CD4-positive, alpha-beta T cell treated with Interferon gamma for 1 hour (primary cell): ENCODE measurements at places on chromosomes 6 and 20.

GRCh38 chr6:36160147-36160760 is 29.9 kb downstream of the MAPK13 start:
- no peak for DNase-seq

DNA sequence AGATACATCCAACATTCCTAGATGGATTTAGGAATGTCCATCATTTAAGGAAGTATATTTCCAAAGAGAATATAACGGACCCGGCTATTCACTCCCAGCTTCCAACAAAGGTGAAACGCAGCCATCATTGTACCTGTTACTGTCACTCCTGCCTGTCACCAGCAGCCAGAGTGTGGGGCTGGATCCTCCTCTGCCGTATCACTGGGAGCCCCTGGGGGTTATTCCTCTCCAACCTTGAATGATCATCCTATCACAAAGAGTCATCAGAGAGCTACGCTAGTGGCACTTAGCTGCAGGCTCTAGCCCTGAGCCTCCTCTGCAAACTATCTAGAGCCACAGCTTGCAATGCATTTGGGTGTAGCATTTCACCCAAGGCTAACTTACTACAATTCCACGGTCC is 73.6 kb upstream of the NHSL1 start:
- DNase-seq = no peak

GRCh38 chr20:47586649-47587294 is 85.1 kb downstream of the NCOA3 start:
- no peak for DNase-seq

DNA sequence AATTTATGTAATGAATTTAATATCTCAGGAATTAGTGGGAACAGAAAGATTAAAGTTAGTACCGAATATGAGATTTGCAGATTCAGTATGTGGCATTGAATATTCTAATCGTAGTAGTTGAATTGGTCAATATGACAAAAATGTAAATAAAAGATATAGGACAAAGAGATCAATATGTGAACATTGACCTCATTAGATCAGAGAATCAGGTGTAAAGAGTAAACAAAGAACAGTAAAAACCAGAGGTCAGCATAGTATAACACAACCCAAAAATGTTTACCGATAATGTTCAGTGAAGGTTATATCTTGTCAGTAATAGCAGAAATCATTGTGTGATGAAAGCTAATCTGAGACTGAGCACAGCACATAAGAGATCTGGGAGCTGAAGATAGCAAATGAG is 152.0 kb downstream of the FAM83B start:
- no peak for DNase-seq

DNA sequence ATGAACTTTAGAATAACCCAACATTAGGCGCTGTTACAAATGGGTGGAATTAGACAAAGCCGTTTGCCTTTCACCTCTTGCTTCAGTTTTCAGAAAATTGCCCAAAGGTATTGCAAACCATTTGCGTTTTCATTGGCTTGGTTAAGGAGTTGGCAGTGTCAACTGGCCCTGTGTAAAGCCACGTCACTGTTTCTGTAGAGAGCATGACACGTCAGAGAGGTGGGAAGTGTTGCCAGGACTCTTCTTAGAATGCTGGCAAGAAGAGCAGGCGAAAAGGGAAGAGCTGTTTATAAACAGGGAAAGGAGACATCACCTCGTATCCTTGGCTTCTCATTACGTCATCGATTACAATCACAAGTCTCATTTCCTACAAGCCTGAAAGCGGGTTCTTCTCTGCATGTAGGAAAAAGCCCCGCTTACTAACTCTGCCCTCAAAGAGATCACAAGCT is 4.2 kb upstream of the IRF4 start:
- DNase-seq = no peak

GRCh38 chr6:8738951-8739350 is 303.6 kb upstream of the SLC35B3 start:
- no peak for DNase-seq

DNA sequence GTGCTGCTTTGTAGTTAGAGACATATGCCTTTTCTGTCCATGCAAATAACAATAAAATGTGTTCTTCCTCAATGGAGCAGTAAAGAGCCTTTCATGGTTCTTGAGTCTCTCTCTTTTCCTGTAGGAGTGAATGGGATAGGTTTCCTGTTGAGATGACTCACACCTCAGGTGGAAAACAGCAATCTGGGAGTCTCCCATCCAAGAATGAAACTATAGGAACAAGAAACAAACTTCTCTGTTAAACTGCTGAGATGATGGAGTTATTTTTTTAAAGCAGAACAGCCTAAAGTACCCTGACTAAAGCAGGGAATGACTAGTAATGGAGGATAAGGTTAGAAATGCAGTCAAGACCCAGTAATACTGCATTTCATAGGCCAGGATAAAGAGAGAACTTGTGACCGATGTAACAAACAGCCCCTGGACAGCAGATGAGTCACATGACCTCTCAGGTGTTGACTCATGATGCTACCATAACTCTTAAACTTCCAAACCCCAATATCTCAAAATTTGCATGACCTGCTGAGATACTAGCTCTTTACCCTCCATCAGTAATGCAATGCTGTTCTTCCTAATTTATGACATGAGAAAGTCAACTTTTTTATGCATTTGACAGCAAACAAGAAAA is 548.9 kb downstream of the CBLN4 start:
- DNase-seq = no peak

GRCh38 chr20:49447364-49447763 is 35.1 kb downstream of the KCNB1 start:
- no peak for DNase-seq

DNA sequence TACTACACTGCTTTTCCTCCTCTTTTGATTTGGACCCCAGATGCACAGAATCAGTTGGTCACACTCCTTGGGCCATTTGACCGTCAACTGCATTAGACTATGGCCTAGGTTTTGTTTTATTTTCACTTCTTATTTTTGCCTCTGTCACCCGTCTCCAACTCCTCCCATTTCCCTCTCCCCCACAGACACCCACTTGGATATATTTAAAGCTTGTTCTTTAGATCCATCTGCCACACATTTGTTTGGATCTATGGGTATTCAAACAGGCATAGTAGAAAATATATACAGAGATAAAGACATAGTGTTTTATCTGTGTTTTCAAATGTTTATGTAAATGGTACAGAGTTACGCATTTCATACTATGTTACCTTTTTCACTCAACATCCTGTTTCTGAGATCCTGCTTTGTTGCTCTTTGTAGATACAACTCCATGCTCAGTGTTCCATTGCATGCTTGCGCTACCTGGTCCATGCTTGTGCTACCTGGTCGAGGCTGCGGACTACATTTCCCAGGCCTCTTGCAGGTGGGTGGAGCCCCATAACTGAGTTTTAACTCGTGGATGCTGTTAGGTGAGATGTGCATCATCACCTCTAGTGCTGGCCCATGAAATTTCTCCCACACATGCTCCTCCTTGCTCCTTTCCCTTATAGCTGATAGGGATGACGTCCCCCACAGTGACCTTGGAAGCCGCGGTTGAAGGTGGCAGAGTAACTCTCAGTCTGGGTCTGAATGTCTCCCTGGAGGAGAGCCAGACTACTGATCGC is 11.5 kb upstream of the PREX1 start:
- DNase-seq = no peak

GRCh38 chr6:163180874-163181541 is 233.5 kb upstream of the QKI start:
- peak; percentile 10 for DNase-seq

GRCh38 chr6:69007781-69008180 is 372.7 kb downstream of the ADGRB3 start:
- no peak for DNase-seq

GRCh38 chr20:15708984-15709598 is 864.2 kb downstream of the KIF16B start:
- DNase-seq = peak; percentile 2

- no peak for DNase-seq
Measured at GRCh38 chr6:84220809-84221409, 6.5 kb downstream of the CEP162 start.

DNA sequence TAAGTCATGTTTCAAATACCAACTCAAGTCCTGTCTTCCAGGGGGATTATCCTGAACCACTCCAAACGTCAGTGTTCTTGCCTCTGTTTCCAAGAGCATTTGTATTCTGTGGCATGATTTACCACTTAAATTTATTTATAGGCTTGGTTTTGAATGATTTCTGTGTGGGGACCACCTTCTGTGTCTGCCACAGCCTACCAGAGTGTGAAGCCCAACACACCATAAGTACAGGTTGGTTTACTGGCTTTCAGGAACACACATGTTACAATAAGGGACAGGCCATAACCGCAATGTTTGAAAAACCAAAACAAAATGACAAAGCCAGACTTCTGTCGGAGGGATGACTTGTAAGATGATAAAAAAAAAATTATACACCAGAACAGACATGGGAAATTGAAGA is 56.5 kb upstream of the MAP3K7 start:
- DNase-seq = no peak

- DNase-seq = no peak
Measured at GRCh38 chr6:168177103-168177891, 98.3 kb upstream of the FRMD1 start.

DNA sequence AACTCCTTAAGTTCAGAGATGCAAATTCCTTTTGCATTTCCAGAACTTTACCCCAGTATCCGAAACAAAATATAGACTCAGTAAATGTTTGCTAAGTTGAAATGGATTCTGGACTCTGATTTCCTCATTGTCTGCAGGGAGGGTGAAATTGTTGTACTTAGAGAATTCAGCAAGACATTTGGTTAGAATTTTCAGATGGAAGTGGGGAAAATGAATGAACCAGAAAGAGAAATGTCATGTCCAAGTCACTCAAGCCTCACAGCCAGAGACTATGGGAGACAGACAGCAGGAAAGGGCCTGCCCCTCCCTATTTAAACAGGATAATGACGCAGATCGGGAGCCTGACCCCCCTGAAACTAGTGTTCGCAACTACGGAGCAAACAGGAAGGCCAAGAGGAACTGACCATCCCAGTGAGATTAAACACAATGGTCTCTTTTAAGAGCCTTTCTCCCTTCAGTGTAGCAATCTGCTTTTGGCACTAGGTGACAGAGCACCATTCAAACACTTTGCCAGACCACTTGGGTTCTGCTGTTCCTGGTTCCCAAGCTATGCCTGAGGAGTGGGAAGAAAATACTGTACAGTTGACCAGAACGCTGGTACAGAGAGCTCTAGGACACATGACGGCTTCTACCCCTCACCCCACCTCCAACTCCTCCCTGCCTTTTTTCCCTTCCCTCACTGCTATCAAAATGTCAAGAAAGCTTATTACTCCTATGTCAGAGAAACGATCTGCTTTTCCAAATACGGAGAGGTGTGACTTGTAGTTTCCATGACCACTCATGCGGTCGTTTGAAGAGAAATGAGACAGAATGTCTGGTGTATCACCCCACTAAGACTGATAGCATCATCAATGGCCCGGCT is 13.7 kb downstream of the NEDD9 start:
- peak; percentile 43 for DNase-seq

DNA sequence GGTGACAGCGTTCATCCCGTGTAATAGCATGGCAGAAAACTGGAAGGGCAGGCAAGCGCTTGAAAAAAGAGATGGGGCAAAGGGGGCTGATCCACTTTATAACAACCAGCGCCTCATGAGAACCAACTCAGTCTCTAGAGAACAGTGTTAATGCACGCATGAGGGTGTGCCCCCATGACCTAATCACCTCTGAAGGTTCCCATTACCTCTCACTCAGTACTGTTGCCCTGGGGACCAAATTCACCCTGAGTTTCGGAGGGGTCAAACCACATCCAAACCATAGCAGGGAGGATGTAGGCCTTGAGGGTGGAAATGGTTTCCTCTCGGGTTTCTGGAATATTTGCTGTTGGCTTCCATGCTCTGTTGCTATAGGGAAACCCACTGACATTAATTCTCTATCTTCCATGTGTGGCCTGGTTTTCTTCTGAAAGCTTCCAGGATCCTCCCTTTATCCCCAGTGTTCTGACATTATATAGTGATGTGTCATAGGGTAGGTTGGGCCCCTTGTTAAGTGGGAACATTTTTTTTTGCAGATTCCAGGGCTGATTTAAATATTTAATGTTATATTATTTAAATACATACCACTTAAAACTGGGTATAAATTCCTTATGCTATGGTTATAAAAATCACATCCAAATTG is 65.2 kb downstream of the PPP1R14C start:
- DNase-seq = no peak

DNA sequence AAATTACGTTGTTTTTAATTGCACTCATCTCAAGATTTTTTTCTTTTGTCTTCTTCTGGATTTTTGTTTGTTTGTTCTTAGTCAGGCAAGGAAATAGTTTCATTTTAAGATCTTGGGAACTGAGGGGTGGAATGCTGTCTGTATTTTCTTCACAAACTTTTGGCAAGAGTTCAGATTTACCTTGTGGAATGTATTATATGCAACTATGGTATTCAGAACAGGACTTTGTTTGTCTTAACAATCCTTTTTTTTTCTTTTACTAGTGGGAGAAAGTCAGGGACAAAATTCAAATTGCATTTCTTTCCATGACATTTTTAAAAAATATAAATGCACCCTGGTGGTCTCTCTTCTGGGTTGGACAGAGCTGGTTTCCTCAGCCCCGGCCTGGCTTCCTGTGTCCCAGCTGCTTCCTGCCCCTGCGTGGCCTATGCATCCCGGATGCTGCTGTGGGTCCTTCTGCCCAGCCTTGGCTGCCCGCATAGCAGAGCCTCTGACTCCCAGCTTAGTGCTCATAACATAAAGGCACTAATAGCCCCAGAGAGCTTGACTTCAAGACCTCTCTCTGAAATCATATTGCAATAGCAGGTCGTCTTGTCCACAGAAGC is 520.7 kb downstream of the QKI start:
- DNase-seq = no peak

GRCh38 chr6:125307964-125308615 is 6.3 kb upstream of the HDDC2 start:
- DNase-seq = no peak

DNA sequence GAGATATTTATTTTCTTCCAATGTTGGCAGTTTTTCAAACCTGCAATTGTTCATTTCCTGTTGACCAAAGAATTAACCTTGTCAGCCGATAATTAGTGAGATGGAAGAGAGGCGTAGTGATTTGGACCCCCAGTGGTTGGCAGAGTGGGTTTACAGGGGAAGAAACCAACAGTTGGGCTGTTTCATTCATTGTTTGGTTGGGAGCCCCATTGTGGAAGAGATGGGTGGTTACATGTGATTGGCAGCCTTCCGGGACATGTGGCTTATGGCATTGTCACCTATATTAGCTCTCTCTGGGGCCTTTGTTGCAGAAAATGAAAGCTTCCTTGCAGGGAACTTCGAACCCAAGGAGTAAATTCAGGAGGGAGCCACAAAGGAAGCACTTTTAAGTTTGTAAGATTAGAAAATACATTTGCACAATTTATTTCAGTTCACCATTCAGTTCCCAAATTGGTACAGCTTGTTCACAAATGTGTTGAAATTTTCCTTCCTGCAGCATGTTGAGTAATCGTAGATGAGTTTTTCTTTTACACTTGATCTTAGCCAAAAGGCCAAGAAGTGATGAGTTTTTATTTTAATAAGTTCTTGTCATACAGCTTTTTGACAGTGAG is 50.3 kb upstream of the CDKAL1 start:
- DNase-seq = no peak
